ENCODE measurements at places on chromosomes 11 and 22. TPM values are rescaled to one million over a fixed set of nuclear protein-coding genes. Genes with fewer than 3 reads are reported as not detected.

Gene PLA2G3
- total RNA-seq, result not detected

Gene PGA5
- total RNA-seq, result not detected

Gene CECR2
- 0.06 TPM for total RNA-seq

Gene HOATZ
- total RNA-seq, result not detected
